ENCODE measurements at places on chromosomes 13 and 19. TPM values are rescaled to one million over a fixed set of nuclear protein-coding genes. Genes with fewer than 3 reads are reported as not detected.

The MIA gene
- total RNA-seq = not detected

The ZNF627 gene
- total RNA-seq = 4.7 TPM

The BRSK1 gene
- 5.6 TPM for total RNA-seq

The SUCLA2 gene
- total RNA-seq = 51.1 TPM

The PRR36 gene
- total RNA-seq = not detected

The DDX39A gene
- 306 TPM for total RNA-seq

The NAPSA gene
- total RNA-seq = 16.1 TPM

The KLK10 gene
- total RNA-seq = not detected

The PTPRH gene
- total RNA-seq = not detected

The PEAK3 gene
- not detected for total RNA-seq

The ANKLE1 gene
- total RNA-seq = 23.2 TPM

The PRR12 gene
- total RNA-seq = 16.0 TPM

The CATSPERD gene
- not detected for total RNA-seq

The SHC2 gene
- total RNA-seq = 0.32 TPM

The ZSCAN18 gene
- total RNA-seq = 23.9 TPM

The PRSS57 gene
- total RNA-seq = not detected

The KIR3DL1 gene
- total RNA-seq = not detected

The GJB6 gene
- total RNA-seq = 7.7 TPM

The ZNF470 gene
- 3.6 TPM for total RNA-seq

The GIPC3 gene
- total RNA-seq = 0.32 TPM

The FLT1 gene
- total RNA-seq = 2.5 TPM

The LYL1 gene
- 2.6 TPM for total RNA-seq

The CLDN10 gene
- total RNA-seq = not detected

The IL4I1 gene
- total RNA-seq = 2.3 TPM

The ATP1A3 gene
- total RNA-seq = 4.8 TPM

The PTH2 gene
- total RNA-seq = not detected

The ATP4B gene
- not detected for total RNA-seq

The ERCC2 gene
- 25.5 TPM for total RNA-seq

The SIAH3 gene
- 0.30 TPM for total RNA-seq

The ZNF568 gene
- total RNA-seq = 9.5 TPM

The ATP11A gene
- 27.6 TPM for total RNA-seq

The FAM98C gene
- total RNA-seq = 9.3 TPM

The CD209 gene
- not detected for total RNA-seq

The NOTCH3 gene
- 0.12 TPM for total RNA-seq

The ZNF850 gene
- 13.6 TPM for total RNA-seq

The KIR2DL3 gene
- total RNA-seq = not detected

The CEACAM1 gene
- total RNA-seq = 3.3 TPM

The NKG7 gene
- 85.3 TPM for total RNA-seq

The GAPDHS gene
- not detected for total RNA-seq

The TJP3 gene
- total RNA-seq = 0.39 TPM

The PCDH17 gene
- total RNA-seq = not detected

The SSBP4 gene
- total RNA-seq = 101 TPM

The IGSF23 gene
- total RNA-seq = not detected

The ZNF253 gene
- 13.8 TPM for total RNA-seq

The SPRED3 gene
- total RNA-seq = 0.74 TPM

The SMIM44 gene
- not detected for total RNA-seq

The FLT3LG gene
- 61.0 TPM for total RNA-seq

The ZNF708 gene
- 12.7 TPM for total RNA-seq

The TRPM4 gene
- total RNA-seq = not detected

The PCP2 gene
- 0.99 TPM for total RNA-seq

The ZNF471 gene
- total RNA-seq = 1.2 TPM

The TEX101 gene
- total RNA-seq = not detected

The STXBP2 gene
- 73.3 TPM for total RNA-seq

The KLK3 gene
- not detected for total RNA-seq

The MBD3L3 gene
- total RNA-seq = not detected

The ZNF550 gene
- 11.4 TPM for total RNA-seq

The ONECUT3 gene
- not detected for total RNA-seq

The VSTM1 gene
- total RNA-seq = not detected

All from activated naive CD8-positive, alpha-beta T cell treated with anti-CD3 and anti-CD28 coated beads for 36 hours (primary cell).